T-helper 22 cell (primary cell): ENCODE measurements at places on chromosomes 2 and 18.

DNA sequence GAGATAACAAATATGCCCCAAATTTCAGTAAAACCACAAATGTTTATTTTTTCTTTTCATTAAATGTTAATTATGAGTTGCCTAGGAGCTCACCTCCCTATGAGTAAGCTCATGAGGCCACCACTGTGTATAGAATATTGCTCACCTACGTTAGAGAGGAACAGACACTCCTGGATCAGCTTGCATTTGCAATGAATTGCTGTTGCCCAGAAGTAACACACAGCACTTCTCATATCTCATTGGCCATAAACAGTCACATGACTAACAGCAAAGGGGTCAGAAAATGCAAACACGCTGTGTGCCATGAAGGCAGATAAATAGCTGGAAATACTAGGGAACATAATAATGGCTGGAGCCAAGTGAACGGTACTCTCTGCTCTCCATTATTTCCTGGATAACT is 89.0 kb upstream of the GALNT5 start:
- DNase-seq = no peak

GRCh38 chr18:41922841-41923240 is 32.2 kb upstream of the PIK3C3 start:
- DNase-seq = no peak

DNA sequence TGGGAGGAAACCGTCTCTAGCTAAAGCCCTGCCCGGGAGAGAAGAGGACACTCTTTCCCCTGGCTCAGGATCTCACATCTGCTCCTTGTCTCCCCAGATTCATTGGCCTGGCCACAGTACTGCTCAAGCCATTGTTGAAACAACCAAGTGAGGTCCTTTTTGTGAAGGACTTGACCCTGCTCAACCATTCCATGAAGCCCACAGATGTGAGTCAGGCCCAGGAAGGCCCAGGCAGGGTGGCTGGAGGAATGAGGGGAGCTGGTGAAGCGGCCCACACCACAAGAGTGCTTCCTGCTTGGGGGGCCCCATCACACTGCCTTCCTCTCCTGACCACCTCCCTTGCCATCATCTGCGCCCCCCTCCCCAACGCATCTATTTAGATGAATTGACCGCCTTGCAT is 5.1 kb downstream of the FER1L5 start:
- DNase-seq = no peak

DNA sequence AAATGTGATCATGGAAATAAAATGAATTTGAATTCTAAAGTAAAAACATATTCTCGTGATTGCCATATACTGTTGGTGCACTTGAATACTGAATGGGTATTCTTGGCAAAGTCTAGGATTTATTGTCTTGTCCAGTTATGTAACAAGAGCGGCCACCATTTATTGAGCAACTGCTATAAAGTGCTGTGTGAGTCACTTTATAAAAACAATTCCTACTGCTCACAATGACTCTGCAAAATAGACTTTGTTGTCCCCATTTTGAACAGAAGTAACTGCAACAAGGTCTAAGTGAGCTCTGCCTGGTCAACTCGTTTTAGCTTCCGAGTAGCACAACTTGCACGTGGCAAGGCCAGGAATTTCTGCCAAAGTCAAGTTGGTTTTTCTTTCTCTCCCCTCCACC is 995.6 kb upstream of the FANCL start:
- no peak for DNase-seq

- no peak for DNase-seq
These were observed 487.6 kb downstream of the THSD7B start for GRCh38 chr2:137252934-137253333.

DNA sequence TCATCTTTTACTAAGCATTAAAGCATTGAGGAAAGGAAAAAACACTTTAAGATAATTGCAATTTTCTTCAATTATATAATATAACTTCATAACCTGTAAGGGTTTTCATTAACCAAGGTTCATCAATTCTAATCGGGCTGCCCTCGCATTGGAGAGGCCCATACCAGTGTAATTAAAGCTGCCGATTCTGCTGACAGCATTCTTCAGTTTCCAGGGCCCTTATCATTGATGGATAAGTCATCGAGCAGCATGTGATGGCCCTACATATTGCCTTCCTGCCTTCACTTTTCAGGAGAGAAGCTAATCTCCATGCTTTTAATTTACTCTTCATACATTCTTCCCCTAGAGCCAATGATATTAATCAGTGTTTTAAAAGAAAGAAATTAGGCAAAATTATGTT is 92.0 kb downstream of the NCKAP5 start:
- DNase-seq = no peak

DNA sequence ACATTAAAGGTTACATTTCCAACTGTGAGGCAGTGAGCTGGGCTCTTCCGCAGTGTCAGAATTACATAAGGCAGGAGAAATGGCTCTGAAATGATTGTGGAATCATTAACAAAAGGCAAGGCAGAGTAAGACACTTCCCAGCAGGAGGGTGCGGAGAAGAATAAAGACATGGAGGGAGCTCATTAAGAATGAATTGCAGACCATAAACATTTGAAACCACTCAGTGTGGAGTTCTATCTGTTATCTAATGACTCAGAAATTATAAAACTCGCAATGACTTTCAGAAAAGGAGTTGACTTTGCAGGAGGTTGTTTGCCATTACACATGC is 77.0 kb downstream of the SMIM21 start:
- no peak for DNase-seq

- no peak for DNase-seq
These were observed 105.7 kb downstream of the SLC4A3 start for GRCh38 chr2:219733106-219733505.

DNA sequence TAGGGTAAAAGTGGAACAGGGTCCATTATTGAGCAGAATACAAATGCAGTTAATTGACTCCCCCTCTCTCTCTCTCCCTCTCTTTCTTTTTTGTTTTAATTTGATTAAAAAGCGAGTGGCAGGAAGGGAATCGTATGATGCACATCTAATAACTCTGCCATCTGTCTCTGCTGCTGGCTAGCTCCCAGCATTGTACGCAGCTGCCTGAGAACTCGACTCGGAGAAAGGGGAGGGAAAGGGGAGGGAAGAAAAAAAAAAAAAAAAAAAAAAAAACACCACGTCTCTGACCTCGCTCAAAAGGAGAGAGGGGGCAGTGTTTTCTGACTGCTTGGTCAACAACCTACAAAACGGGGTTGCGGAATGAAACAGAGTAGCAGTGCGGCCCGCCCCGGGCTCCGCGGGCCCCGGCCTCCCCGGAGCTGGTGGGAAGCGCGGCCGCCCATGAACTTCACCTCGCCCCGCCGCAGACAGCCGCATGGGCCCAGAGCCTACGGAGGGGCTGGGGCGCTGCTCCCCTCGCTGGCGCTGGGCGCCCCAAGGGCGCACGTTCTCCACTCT is 265.7 kb downstream of the TCF4 start:
- no peak for DNase-seq

GRCh38 chr2:216901273-216901672 is 41.4 kb upstream of the TNP1 start:
- no peak for DNase-seq

- DNase-seq = no peak
These were observed 42.8 kb upstream of the MAL start for GRCh38 chr2:94982675-94983074.

DNA sequence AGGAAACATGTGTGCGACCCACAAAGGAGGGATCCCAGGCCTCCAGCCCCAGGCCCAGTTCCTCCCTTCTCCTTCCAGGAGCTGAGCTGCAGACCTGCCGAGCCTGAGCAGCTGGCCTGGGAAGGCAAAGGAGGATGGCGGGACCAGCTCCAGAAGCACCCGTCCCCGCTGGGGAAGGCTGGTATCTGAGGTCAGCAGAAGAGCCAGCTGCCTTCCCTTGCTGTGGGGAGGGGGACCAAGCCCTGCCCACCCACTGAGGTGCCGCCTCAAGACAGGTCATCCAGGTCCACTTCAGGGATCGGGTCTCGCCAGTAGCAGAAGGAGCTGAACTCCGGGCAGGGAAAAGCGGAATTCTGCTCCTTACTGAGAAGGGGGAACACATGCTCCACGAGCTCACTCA is 73.2 kb downstream of the EMILIN2 start:
- DNase-seq = no peak

GRCh38 chr2:32627441-32627813 is 423 bp upstream of the TTC27 start:
- no peak for DNase-seq

GRCh38 chr18:67513280-67513679 is 3.2 kb downstream of the DSEL start:
- DNase-seq = no peak

DNA sequence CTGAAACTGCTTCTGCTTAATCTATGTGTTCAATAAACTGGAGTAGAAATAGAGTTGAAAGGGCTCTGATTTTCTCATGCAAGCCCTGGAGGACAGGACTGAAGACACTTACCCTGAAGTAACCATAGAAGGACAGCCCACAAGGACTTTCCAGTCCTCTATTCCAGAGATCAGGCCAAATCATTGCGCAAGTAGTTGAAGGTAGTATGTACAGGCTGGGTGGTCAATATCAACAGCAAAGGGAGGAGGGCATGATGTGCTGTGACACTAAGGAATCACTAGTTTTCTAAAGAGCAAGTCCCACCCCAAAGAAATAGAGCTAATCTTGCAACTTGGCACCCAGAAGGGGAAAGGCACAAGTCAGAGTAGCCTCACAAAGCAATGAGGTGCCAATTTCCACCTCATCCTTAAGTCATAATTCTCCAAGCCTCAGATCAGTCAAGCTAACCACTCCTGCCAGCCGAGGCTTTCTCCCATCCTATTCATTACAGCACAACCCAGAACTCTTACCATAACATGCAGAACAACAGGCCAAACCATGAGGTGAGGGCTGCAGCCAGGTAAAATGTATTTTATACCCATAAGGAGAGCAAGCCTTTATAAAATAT is 533.5 kb downstream of the TNS1 start:
- DNase-seq = no peak

DNA sequence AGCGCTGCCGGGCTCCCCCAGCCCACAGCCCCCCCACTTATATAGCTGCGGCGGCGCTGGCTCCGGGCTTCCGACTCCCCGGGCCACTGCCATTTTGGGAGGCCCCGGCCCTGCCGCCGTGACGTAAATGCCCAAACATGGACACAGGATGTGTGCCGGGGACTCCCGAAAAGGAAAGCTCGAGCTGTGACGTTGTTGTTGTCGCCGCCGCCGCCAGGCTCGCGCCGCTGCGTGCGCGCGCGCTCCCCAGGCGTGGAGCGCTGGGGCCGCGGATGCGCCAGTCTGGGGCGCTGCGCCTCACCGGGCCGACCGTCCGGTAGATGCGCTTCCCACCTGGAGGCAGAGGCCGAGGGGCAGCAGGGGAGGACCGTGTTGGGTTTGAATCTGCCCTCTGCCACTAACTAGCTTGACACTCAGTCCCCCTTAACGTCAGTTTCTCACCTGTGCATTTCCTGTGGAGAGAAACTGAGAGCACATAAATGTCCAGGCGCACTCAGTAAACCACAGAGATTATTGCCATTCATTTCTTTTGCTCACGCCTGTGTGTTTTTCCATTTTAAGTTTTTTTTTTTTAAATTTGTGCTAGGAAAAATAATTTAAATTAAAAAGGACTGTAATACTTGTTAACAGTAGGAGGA is at the start of gene EGR4:
Gene EGR4 (minus strand): TSS at position 15 of the 638 bp plus-strand sequence. CDS start 231 bp downstream, outside the sequence.
- DNase-seq = peak; percentile 88

GRCh38 chr2:17363846-17364245 is 154.4 kb downstream of the RAD51AP2 start:
- DNase-seq = no peak

DNA sequence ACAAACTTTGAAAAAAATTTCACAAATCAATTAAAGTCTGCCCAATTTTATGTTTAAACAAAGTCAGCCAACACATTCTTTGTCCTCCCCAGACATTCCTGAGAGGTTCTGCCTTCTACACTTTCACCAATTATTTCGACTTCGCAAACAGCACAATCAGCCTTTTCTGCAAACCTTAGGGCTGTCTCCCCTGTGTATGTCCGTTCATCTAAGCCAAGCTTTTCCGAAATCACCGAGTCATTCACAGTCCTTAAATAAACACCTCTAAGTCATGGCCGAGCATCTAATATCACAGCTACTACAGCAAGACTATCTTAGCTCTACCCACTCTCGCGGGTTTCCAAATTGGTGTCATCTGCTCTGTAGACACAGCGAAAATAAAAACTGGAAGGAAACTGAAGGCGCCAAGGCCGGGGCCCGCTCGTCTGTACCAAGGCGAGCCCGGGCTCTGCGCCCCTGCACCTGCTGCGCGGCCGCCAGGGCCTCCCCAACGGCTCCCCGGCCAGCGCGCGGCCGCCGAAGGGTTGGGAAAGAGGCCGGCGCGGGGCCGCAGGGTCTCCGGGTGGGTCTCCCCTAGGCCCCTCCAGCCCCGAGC is 730 bp downstream of the ODC1 start:
- no peak for DNase-seq

DNA sequence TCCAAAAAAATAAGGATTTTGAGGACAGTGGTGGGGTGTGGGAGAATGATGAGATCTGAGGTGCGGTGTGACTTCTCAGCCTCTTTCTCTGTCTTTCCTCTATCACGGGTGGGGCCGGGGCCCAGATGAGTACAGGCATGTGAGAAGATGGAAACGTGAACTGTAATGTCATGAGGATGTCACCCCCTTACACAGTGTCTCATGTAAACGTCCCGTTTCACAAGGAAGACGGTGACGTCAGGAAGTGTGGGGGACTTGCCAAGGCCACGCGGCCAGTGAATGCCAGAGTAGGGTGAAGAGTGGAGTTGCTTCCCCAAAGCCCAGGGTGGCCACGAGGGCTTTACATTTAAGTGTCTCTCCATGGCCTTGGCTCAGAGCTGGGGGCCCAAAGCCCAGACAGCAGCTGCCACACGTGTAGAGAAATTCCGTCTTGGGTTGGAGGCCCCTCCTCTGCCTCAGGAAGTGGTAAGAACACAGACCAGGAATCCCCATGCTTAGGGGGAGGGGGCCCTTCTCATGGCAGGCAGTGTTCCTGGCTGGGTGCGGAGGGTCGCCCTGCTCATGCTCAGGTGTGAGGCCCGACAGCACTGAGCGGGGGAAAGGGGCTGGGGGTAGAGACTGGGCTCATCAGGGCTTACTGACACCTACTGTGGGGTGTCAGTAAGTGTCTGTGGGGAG is 80.9 kb upstream of the SMAD7 start:
- DNase-seq = no peak

DNA sequence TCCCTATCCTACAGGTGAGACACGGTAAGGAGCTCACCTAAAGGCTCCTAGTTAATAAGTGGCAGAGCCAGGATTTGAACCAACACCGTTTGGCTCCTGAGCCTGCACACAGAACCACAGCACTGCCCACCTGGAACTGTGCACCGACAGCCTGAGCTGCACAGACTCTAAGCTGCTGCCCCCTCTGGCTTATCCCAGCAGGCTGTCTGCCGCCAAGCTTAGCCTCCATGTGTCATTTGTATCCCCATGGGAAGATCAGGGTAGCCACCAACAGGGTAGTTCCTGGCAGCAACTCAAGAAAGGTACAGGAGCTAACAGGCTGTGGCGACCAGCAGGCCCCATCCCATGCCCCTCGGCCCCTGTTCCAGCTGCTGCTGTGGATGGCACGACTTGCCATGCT is 135.7 kb downstream of the LRRC30 start:
- no peak for DNase-seq

DNA sequence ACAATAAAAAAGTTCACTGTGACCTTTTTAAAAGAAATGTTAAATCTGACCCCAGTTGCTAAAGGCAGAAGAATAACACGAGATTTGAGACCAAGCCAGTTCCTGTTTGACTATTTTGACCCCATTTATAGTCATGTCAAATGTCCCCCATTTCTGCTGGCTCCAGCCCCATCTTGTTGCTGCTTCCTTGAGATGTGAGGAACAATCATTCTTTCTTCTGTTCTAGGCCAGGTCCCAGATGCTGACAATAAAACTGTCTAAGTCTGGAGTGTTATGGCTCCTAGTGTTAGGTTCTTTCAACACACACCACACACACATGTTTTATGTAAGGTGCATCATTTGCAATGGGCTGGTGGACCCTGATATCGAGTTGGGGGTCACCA is 92.0 kb upstream of the CYP1B1 start:
- no peak for DNase-seq

- DNase-seq = no peak
These were observed 344.8 kb downstream of the RPRM start for GRCh38 chr2:153133716-153134115.
